ENCODE measurements at places on chromosomes 5 and 9.

DNA sequence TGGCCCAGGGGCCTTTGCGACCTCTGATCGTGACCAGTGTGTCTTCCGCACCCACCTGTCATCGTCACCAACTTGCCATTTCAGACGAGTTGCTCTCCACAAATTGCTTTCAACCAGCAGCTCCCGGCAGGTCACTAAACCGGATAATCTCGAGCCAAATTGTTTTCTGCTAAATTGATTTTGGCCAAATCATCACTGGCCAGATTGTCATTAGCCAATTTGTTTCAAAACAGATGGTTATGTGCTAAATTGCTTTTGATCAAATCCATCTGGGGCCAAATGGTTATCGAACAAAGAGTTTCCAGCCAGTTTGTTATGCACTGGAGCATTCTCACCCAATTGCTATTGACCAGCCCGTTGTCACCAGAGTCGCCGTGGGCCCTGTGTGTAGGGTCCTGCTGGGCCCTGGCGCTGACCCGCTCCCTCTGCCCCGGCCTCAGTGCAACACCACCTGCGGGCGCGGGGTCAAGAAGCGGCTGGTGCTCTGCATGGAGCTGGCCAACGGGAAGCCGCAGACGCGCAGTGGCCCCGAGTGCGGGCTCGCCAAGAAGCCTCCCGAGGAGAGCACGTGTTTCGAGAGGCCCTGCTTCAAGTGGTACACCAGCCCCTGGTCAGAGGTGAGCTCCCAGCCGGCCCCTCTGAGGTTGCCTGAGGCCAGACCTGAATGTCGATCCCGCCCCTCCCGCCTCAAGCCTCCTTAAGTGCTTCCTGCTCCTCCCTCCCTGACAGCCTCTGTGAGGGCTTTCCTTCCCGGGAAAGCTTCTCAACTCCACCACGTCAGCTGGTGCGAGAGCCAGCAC is 35.6 kb downstream of the ADAMTSL2 start:
- no peak for DNase-seq

GRCh38 chr5:96752341-96753016 is 55.3 kb downstream of the ERAP1 start:
- peak; percentile 22 for DNase-seq

GRCh38 chr9:7333719-7334118 is 465.9 kb downstream of the DMAC1 start:
- no peak for DNase-seq

GRCh38 chr5:126998201-126998631 is 32.1 kb downstream of the MARCHF3 start:
- no peak for DNase-seq

DNA sequence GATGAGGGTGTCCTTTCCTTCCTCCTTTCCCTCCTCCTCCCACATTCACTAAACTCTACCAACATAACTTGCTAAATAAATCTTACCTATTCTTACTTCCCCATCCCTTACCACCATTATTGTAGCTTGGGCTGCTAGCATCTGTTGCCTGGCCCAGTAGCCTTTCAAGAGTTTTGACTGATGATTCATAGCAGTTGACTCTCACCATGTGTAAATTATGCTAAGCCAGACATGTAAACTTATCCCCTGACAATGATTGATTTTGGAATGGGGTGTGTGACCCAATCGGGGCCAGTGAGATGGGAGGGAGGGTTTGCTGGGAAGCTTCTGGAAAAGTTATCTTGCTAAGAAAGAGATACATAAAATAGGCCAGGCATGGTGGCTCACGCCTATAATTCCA is 161.8 kb upstream of the SPRY4 start:
- DNase-seq = no peak

DNA sequence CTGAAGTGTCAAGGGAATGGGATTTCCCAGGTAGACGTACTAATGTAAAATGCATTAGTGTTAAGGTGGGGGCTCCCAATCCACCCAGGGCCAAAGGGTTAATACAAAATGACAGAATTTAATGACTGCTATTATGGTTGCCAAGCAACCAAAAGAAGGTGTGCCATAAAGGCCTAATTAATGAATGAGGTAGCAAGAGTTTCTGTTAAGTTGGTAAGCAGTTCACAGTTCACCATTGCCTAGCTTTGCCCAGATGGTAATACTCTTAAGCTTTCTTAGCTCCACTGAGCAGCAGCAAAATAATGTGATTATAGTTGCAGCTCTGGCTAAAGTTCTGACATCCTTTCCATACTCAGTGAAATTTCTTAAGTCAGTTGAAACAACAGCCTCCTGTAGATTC is 211.7 kb downstream of the DENND1A start:
- no peak for DNase-seq

DNA sequence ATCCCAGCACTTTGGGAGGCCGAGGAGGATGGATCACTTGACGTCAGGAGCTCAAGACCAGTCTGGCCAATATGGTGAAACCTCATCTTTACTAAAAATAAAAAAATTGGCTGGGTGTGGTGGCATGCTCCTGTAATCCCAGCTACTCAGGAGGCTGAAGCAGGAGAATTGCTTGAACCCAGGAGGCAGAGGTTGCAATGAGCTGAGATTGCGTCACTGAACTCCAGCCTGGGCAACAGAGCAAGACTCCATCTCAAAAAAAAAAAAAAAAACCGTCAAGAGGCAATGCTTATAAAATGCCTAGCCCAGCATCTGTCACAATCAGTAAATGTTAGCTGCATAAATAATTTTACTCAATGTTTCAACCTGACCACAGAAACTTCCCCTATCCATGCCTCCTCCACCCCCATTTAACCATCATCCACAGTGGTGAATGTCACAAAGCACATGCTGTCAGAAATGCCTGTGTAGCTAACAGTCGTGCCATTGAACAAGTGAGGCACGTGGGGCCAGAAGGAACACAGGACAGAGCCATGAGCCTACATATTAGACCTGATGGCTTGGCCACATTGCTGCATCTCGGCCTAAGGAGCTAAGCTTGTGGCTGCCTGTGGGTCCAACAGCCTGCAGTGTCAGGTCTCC is 16.8 kb upstream of the TCOF1 start:
- no peak for DNase-seq

DNA sequence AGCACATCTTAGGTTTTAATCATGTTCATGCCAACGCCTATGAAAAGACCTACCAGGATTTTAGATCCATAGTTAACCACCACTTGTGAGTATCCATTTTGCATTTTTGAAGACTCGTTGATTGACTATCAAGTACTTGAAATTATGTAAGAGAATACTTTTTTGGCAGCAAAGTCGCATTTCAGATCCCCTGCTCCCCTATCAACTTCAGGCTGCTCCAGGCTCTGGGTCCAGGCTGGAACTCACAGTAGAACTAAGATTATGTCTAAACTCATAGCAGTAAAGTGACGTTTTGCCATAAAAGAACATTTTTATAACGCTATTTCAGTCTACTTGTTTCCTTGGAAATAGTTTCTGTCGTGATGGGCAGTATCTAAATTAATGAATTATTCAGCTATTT is 267.7 kb downstream of the FANCC start:
- DNase-seq = no peak

- DNase-seq = no peak
These were observed 29.3 kb upstream of the RPS23 start for GRCh38 chr5:82307451-82307850.

DNA sequence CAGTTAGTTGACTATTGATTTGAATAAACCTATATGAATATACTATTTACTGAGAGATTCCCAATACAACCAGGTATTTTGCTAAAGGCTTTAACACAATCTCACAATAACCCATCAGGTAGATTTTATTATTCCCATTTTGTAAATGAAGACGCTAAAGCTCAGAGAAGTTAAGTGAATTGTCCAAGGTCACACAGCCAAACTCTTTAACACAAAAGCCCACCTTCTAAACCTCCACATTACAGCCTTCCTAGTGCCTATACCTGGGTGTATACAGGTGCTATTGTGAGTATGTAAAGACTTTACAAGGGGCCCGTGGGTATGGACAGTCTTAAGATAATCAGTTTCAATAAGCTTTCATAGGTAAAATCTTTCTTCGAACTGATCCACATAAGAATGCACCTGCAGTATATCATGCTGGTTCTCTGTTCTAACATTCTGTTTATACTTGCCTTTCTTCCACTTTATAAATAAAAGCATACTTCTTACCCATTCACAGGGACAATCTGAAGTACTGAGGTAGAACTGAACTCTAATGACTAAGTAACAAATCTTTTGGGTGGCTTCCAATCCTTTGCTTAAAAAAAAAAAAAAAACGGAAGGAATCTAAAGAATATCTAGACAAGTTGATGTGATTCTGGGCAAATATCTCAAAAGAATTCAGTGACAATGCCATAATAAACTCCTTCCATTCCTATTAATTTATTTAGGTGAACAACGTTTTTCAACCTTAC is 59.1 kb downstream of the PJA2 start:
- DNase-seq = no peak

- DNase-seq = no peak
These were observed 366.0 kb upstream of the TRPC7 start for GRCh38 chr5:136731241-136731900.

GRCh38 chr9:105662184-105663104 is at the start of gene TAL2:
Gene TAL2 (plus strand): TSS chr9:105662457. CDS start chr9:105662497, 40 bp downstream.
- peak; percentile 49 for DNase-seq

DNA sequence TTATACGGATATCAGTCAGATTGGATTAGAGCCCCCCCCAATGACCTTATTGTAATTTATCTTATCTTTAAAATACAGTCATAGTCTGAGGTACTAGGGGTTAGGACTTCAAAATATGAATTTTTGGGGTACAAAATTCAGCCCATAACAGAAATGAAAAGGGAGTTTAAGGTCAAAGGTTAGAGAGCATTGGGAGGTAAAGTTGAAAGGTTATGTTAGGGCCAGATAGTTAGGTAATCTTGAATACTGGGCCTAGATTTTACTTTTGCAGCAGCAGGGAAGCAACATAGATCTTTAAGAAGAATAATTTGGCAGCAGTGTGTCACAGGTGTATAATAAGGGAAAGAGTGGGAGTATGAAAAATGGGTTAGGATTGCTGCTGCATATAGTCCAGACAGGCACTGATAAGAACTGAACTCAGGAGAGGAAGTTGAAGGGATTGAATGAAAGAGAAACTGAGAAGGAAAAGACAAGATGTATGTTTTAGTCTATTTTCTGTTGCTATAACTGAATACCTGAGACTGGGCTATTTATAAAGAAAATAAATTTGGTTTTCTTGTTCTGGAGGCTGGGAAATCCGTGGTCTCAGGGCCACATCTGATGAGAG is 10.7 kb upstream of the GCNT4 start:
- DNase-seq = no peak

GRCh38 chr9:121956808-121957207 is 136.3 kb downstream of the TTLL11 start:
- no peak for DNase-seq

DNA sequence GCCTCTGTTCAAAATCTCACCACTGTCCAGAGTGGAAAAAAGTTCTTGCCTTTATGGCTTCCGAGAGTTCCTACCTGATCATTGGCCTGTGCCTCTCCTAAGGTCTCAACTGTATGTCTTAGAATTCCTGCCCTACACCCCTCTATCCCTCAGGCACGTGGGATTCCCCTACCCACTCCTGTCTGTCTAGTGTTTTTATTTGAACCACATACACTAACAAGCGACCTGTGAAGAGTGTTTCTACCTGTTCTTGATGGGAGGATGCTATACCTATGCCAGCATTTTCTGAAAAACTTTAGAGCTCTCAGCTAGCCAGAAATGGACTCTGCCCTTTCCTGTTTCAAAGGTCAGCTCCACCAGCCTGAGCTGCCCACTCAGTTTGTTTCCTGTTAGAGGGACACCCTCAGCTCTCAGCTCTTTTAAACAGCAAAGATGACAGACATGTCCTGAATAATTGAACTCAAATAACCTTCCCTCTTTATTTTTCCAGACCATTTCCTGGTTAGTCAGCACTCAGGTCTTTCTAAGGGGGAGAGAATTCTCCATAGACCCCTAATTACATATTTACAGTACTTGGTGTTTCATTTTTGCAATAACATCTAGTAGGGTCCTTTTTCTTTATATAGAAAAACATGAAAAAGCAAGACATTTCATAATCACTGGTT is 214.8 kb downstream of the AOPEP start:
- DNase-seq = no peak

DNA sequence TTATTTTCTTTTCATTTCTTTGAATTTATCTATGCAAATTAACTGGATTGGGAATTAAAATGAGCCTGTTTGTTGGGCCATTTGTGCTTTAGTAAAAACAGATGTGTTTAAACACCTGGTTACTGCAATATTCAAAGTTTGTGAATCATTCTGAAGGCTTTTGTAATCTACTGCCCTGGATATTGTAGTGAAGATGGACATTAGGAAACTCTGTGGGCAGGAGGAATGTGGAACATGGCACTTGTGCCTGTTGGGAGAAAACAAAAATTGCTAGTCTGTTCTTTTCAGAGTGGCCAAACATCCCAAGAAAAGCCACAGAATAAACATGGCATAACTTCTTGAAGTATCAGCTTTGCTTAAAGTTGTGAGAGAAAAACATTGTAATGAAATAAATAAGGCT is 40.8 kb downstream of the CHSY3 start:
- no peak for DNase-seq

DNA sequence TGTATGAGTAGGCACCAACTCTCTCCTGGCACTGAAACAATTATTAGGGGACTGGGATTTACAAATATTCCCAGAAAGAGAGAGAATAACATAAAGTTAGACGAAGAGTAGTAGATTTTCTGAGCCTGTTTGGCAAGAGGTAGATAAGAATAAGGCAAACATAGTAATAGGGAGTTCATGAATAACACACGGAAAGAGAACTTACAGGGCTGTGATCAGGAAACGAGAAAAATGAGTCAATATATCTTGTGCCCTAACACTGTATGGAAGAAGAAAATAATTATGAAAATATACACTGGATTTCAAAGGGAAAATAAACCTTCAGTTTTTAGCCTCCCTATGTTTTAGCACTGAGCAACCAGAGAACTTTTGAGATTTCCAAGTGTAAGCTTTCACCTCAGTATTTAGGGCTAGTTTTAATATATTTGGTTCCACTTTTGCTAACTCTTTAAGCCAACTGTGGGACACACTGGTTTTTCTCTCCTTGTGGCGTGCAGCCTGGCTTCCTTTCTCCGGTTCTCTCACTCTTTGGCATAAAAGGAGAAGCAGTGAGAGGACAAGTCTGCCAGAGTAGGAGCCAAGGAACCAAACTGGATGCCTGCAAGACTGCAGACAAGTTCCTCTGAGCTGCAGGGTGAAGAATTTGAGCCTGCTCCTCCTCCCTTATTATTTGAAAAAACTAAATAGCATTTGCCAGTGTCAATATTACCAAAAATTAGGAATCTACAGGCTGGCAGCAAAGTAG is 6.6 kb upstream of the KCNN2 start:
- DNase-seq = no peak

DNA sequence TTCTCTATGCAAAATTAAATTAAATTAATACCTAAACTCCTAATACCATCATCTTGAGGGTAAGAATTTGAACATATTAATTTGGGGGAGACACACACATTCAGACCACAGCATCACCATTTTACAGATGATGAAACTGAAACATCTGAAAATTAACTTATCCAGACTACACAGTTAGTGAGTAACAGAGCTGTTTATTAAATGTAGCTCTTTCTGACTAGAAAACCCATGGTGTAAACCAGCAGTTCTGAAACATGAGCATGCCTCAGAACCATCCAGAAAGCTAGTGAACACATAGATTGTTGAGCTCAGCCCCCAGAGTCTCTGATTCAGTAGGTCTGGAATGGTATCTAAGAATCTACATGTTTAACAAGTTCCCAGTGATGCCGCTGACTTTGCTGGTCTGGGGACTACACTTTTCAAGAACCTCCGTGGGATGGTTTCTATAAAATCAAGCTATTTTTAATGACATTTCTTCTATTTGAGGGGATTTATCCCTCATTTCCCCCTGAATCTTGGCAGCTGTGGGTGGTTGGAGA is 113.5 kb downstream of the RORB start:
- no peak for DNase-seq

Measured in T47D (cell line).